ENCODE measurements at places on chromosomes 12 and 14.

DNA sequence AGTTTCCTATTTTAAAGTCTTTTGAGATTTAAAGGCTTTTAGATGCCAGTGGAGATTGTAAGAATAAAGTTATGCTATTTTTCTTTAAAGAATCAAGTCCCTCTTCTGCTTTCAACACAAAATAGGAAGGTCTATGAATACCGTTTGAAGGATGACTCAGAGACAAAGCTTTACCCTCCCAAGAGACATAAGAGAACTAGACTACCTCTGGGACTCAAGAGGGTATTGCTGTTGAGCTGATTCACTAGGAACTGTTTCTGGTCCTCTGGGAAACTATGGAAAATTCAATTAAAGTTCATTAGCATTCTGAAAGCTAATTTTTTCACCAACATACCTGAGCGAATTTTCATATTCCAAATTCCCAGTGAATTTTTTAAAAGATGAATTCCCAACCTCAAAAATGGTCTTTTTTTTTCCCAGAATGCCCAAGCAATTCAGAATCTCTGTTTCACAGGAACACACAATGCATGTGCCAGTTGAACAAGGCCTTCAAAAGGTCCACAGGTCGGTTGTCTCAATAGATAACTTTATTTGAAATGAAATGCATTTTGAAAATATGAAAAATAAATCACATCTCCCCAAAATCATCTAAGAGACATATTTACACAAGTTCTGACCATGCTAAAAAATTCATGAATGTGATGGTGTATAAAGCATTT, 6.5 kb downstream of the PHLDA1 start:
- DNase-seq = no peak

- no peak for DNase-seq
Measured at GRCh38 chr14:45198551-45198950, 54.5 kb downstream of the MIS18BP1 start.

- no peak for DNase-seq
Measured at GRCh38 chr14:76080471-76080870, 71.3 kb upstream of the GPATCH2L start.

DNA sequence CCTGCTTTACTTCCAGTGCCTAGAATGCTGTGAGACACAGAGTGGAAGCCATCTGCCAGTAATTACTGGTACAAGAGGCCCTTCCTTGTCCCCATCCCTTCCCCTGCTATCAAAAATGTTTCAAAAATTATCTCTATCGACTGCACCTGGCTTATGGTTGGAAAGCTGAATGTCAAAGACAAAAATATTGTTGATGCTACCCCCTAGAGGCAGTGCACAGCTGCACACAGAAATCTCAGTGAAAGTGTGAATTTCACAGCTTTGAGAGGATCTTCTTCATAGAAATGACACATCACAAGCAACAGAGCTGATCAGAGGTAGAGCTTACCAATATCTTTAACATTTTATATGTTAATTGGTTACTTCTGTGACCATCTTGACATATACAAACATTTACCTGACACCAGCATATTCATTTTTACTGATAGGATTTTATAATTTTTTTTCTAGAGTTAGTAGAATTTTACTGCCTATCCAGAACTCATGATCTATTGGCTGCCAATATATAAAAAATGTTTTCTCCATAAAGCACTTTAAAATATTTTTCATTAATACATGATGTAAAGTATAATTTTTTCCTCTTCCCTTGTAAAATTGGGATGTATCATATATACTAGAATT, 138.0 kb downstream of the AACS start:
- DNase-seq = no peak

GRCh38 chr14:104598910-104599273, 5.7 kb downstream of the TMEM179 start:
- DNase-seq = no peak

- DNase-seq = no peak
Measured at GRCh38 chr14:50733494-50733893, 65.4 kb upstream of the SAV1 start.

DNA sequence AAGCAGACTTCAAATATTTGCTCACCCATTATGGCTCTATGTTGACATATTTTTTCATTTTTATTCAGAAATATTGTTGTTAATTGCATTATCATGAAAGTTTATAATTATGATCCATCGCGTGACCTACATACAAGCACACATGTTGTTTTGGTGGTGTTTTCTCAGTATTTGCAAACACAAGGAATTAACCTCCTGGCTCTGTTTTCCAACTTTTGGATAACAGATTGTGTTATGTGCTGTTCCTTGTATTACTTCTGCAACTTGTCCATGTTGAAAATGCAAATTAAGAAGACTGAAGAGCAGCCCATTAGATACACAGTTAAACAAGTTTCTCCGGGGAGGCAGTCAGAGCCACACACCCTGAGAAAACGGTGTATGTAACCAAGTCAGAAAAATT, 201.2 kb downstream of the SEC23A start:
- no peak for DNase-seq

GRCh38 chr14:106530423-106531107, 1004.2 kb downstream of the TMEM121 start:
- no peak for DNase-seq

DNA sequence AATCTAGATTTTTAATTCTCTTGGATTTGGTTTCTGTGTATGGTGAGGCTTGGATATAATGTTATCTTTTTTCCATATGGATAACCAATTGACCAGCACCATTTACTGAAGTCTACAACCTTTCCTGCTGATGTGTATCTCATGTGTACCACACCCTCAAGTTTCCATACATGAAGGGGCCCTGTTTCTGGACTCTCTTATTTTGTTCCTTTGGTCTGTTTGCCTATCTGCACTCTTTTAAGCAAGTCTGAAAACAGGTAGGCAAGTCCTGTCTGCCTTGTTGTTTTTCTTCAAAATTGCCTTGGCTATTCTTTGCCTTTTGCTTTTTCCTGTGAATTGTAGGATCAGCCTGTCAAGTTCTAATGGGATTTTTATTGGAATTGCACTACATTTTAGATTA, 44.6 kb downstream of the MAX start:
- no peak for DNase-seq

DNA sequence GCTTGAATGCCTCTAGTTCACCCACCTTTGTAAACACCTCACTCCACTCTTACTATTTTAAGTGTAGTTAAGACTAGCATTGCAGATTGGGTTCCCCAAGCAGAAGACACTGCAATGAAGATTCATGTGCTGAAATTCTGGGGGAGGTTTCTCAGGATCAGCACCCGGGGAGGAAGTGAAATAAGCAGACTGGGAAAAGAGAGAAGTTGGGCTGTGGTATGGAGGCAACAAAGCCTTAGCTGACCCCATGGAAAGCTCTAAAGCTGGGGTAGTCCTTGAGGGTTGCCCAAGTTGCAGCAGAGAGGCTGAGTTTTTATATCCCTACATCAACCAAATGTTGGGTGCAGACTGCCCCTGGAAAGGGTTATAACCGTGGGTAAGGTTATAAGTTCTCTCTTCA, 23.9 kb upstream of the IGF1 start:
- DNase-seq = no peak

- no peak for DNase-seq
Measured at GRCh38 chr12:85569261-85569660, 266.9 kb downstream of the RASSF9 start.

GRCh38 chr14:100296106-100296651, 10.1 kb downstream of the SLC25A29 start:
- no peak for DNase-seq

DNA sequence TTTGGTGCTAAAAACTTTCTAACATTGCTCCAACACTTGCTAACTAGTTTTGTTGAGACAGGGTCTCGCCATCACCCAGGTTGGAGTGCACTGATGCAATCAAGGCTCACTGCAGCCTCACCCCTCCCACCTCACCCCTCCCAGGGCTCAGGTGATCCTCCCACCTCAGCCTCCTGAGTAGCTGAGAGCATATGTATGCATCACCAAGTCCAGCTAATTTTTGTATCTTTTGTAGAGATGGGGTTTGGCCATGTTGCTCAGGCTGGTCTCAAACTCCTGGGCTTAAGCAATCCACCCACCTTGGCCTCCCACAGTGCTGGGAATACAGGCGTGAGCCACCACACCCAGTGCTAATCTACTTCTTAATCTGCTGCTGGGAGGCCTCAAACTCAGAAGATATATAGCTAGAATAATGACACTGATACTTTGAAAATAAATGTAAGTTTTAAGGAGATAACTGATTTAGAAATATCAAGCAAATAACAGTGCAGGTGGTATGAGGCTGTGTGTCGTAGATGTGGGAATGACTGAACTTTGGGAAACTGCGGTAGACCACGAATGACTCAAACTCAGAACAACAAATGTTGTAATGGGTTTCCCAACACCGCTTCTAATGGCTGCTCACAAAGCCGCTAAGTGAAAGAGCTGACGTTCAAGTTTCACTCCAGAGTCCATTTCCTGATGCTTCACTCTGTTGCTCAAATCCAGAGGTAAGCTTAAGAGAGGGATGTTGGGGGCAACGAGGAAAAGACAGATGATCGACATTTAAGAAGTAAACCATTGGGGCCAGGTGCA, 10.0 kb downstream of the TMCC3 start:
- no peak for DNase-seq

- DNase-seq = no peak
Measured at GRCh38 chr12:69179786-69180185, 59.6 kb upstream of the CPSF6 start.

DNA sequence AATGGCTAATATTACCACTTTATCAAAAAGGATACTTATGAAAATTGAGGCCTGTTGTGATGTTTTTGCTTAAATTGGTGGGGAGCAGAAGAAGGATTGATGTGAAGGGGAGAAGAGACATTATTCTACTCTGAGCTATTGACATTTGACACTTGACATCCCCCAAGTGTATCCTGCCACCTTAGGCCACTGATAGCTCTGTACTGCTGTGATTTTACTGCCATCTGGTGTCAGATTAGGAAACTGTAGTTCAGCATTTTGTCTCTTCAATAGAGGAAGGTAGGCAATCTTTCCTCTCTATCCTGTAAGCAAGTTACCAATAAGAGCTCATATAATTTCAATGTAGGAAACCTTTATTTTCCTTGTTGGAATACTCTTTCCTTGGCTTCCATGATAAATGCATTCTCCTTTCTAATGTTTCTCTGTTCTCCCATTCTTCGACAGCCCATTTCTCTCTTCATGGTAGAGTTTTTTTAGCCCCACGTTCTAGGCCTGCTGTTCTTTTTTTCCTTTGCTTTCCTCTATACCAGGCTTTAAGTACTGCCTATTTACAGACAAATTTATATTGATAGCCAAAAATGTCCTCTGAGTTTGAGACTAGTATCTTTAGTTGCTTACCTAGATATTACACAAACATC, 46.3 kb downstream of the PPHLN1 start:
- no peak for DNase-seq

DNA sequence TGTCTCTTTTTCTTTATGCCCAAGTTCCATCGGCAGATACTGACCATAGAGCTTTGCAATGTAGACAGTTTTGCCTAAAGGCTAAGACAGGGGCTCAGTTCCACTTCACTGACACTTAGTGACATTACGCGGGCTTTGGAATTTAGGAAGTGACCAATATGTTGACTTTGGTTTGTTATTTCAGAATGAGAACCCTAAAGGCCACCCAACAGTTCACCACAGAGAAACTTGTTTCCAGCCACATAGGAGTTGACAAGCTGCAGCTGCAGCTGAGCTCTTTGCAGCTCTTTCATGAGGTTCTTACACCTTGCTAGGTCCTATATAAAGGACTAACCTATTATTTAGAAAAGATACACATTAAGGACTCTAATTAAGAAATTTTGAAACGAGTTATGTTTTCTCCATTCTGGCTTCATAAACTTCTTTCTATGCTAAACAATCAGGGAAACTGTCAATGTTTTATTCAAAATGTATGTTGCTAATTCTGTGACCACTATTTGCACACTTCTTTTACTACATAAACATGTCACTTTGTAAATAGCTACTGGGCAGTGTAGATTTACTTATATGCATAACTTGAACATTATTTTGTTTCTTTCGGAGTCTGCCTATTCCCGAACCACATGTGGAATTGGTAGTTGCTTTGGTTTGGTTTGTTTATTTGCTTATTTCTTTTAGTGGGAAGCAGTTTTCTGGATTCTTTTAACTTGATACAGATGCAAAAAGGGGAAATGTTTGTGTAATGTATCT, 18.5 kb upstream of the KLRD1 start:
- DNase-seq = no peak

GRCh38 chr14:75648066-75648838, 12.4 kb downstream of the ERG28 start:
- DNase-seq = no peak

DNA sequence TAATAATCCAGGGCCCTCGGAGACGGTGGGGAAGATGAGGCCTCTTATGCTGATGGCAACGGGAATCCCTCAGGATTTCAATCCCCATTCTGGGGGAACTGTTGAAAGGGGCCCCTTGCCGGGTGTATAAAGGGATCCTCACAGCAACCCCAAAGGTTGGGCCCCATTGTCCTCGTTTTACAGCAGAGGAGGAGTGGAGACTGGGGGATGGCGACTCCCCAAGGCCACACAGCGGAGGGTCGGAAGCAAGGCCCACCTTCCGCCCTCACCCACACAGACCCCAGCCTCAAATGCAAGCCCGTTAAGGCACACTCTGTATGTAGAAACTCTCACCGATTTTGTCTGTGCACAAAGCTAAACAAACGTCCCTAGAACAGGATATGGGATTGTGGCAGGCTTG, 327.9 kb upstream of the DIO3 start:
- DNase-seq = no peak

DNA sequence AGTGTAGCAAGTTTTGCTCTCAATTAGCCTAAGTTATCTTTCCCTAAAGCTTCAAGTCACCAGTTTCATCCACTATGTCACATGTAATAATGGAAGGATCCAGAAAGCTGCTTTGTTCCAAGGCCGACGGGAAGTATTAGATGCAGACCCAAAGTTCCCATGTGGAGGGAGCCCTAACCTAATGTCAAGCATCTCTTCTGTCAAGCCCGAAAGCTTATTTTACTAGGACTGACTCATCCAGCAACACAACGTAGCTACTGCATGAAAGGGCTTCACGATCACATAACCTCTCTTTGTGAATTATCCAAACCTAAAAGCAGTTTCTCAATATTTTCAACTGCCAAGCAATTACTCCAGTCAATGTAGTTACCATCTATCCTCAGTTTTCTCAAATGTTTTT, 133.4 kb downstream of the SLC6A15 start:
- no peak for DNase-seq

GRCh38 chr14:49703965-49704364, 11.0 kb downstream of the KLHDC1 start:
- no peak for DNase-seq

DNA sequence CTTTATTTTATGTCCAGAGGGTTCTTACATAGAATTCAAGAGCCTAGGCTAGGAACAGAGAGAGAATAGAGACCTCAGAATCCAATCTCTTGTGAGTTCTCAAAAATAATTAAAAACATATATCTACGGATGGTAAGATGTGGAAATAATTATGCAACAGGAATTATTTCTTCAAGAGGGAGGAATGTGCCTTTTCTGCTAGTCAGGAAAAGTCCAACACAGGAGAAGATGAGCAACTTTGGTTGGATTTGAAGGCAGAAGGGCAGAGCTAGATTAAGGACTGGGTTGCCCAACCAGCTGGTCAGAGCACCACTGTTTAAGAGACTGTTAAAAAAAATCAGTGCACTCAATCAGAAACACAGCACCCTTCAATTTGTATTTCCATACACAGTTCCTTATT, 365.5 kb downstream of the ETNK1 start:
- DNase-seq = no peak

- DNase-seq = no peak
Measured at GRCh38 chr14:59004012-59004411, 184.5 kb upstream of the DAAM1 start.

- DNase-seq = no peak
Measured at GRCh38 chr12:75891072-75891471, 140.5 kb downstream of the PHLDA1 start.

GRCh38 chr12:102659200-102659911, 179.0 kb upstream of the IGF1 start:
- no peak for DNase-seq

- DNase-seq = no peak
Measured at GRCh38 chr14:19799880-19800279, 3.7 kb upstream of the OR4N2 start.

All from cortex of kidney (tissue), 1 donor.